NB4 (cell line): ENCODE measurements at places on chromosomes 1 and 21.

DNA sequence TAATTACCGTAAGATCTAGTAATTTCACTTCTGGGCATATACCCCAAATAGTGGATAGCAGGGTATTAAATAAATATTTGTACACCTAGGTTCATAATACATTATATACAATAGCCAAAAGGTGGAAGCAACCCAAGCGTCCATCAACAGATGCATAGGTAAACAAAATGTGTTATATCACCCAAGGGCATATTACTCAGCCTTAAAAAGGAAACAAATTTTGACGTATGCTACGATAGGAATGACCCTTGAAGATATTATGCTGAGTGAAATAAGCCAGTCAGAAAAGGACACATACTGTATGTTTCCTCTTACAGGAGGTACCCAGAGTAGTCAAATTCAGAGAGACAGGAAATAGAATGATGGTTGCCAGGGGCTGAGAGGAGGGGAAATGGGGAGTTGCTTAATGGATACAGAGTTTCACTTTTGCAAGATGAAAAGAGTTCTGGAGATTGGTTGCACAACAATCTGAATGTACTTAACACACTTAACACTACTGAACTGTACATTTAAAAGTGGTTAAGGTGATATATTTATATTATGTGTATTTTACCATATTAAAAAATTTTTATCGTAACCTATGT lies 36.6 kb upstream of the KCTD3 start:
- DNase-seq = peak; percentile 51

DNA sequence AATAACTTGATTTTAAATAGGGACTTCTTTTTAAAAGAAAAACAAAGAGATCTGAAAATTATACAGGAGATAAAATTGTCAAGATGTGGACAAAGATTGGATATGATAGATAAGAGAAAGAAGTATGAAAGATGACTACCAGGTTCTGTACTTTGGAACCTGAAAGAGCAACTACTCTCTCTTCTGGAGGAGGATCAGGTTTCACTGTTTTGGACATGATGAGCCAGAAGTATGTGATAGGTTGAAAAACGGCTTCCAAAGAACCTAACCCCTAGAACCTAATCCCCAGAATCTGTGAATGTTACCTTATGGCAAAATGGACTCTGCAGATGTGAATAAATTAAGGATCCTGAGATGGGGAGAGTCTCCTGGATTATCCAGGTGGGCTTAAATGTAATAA lies 26.2 kb downstream of the RSBN1 start:
- no peak for DNase-seq

DNA sequence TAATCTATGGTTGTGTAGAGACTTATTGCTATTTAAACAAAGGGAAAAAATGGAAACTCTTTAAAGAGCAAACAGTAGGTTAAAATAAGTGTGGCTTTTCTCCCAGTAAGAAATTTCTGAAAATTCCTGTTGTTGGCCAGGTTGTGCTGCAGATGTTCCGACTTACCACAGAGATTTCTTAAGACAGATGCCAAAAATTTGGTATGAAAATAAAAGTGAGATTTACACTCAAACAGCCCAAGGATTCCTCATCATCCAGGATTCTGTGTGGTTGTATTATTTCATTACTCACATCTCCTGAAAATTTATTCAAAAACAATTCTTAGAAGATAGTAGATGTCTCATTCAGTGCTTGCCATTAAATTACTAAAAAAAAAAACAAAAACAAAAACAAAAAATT lies 296.7 kb upstream of the PTBP2 start:
- no peak for DNase-seq

DNA sequence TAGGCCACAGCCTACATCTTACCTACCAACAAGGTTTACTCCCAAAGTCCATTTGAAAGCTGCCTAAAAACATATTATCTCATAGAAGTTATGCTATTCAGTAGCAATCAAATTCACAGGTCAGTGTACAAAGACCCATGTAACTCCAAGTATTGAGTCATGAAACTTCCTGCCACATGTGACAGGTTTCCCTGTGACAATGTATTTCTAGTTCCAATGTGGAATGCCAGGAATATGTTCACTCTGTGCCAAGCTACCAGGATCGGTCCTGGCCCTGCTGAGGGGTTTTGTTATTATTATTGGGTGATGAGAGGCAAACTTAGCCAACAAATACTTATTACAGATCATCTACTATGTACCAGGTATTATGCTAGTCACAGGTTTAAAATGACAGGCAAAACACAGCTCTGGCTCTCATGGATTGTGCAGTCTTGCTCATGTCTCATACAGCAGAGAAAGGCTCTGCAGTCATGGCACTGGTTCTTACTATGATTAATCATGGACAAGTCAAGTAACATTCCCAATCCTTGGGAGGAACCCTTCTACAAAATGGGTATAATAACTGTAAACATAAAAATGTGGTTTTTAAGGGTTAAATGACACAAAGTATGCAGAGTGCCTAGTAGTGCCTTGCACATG lies 22.5 kb downstream of the DPH5 start:
- no peak for DNase-seq

- no peak for DNase-seq
Observed at GRCh38 chr21:16154951-16155635, 425.3 kb downstream of the USP25 start.
